ENCODE measurements at places on chromosomes 12 and 14.

GRCh38 chr12:49377386-49377785, 10.1 kb downstream of the SPATS2 start:
- no peak for DNase-seq

- DNase-seq: no peak
Observed at GRCh38 chr14:103684471-103684870, 30.8 kb downstream of the XRCC3 start.

DNA sequence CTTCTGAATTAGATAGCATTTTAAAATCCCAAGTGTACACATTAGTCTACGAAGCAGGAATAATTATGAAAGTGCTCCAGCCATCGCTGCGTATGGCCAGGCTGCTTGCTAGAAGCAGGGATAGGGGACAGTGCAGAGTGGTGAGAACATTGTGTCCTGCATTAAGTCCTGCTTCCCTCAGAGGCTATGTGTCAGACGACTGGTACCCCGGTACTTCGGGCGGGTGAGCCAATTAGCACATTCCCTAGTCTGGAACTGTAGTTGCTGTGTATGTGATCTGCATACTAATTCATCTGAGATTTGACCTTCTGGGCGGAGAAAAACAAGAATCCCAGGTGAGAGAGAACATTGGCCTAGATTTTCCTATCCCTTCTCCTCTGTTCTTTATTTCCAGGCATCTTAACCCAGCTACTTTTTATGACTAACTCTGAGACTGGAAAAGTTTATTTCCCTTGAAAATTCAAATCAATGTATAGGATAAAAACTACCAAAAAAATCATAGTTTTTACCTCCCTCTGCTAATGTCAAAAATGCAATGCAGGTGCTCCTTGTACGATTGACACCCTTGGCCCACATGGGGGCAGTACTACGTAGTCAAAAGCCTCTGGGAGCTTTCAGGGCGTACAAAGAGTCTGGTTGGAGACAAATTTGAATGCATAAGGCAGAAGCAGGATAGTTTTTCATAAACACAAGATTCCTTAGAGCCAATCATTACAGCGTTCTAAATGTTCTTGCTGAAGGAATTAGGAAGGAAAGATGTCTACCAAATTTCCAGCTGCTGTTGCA, 764.3 kb downstream of the NOVA1 start:
- peak; percentile 42 for DNase-seq

DNA sequence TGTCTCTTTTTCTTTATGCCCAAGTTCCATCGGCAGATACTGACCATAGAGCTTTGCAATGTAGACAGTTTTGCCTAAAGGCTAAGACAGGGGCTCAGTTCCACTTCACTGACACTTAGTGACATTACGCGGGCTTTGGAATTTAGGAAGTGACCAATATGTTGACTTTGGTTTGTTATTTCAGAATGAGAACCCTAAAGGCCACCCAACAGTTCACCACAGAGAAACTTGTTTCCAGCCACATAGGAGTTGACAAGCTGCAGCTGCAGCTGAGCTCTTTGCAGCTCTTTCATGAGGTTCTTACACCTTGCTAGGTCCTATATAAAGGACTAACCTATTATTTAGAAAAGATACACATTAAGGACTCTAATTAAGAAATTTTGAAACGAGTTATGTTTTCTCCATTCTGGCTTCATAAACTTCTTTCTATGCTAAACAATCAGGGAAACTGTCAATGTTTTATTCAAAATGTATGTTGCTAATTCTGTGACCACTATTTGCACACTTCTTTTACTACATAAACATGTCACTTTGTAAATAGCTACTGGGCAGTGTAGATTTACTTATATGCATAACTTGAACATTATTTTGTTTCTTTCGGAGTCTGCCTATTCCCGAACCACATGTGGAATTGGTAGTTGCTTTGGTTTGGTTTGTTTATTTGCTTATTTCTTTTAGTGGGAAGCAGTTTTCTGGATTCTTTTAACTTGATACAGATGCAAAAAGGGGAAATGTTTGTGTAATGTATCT, 18.5 kb upstream of the KLRD1 start:
- no peak for DNase-seq

- no peak for DNase-seq
Observed at GRCh38 chr12:52066346-52067080, 3.3 kb upstream of the ATG101 start.

DNA sequence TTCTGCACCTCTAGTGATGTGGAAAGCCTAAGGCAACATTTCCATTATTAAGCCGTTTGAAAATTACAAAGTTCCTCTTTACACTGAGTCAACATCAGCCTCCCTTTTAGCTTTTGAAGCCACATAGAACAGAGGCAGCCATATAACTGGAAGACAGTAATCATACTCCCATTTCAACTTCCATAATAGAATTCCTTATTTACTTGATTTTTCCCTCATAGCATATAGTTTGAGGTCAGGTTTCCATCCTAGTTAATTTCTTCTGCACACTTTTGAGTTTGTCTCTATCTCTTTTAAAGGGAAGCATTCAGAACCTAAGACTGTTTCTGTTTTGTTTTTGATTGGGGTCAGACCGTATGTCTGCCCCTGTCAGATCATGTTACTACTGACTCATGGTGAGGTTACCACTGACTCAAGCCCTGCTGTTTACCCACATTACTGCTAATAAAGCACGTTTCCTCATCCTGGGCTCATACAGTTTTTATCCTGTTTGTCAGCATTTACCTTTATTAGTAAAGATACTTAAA, 161.0 kb downstream of the SLC38A4 start:
- DNase-seq: peak; percentile 72

DNA sequence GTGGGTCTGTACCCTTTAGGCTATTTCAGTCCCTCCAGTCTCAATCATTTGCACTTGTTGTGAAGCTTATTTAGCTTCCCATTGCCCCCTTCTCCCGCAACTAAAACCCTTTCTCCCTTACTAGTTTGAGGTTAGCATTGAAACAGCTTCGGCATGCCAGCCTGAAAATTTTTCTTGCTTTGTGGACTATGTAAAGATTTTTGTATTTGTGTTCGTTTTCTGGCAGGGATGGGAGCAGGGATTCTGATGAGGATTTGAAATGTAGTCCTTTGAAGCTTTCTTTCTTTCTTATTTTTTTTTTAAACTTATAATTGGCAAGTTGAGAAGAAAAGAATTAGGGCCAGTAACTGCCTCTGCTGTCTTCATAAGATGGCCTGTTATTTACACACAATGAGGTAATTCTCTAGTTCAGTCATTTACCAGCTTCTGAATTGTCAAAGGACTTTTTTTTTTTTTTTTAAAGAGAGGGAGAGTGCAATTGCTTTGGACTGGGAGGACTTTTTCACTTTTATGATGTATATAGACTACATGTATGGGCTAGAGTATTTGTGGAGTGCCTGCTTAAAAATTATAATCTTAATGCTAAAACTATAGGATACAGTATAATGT, 29.0 kb downstream of the PALS1 start:
- DNase-seq: no peak

DNA sequence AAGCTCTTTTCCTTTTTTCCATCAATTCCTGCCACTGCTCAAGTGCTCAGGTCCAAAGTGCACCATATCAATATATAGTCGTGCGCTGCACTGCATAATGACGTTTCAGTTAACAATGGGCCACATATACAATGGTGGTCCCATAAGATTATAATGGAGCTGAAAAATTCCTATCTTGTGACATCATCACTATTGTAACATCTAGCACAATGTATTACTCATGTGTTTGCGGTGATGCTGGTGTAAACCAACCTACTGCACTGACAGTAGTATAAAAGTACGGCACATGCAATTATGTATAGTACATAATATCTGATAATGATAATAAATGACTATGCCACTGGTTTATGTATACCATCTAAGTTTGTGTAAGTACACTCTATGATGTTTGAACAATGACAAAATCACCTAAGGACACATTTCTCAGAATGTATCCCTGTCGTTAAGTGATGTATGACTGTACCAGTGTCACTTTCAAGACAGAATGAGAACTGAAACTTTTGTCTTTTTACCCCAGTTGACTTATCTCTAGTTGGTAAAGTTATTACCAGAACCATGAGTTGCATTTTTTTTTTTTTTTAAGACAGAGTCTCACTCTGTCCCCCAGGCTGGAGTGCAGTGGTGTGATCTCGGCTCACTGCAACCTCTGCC, 53.7 kb upstream of the INSM2 start:
- DNase-seq: peak; percentile 5

- no peak for DNase-seq
Observed at GRCh38 chr12:39915249-39915648, 190.6 kb downstream of the SLC2A13 start.

DNA sequence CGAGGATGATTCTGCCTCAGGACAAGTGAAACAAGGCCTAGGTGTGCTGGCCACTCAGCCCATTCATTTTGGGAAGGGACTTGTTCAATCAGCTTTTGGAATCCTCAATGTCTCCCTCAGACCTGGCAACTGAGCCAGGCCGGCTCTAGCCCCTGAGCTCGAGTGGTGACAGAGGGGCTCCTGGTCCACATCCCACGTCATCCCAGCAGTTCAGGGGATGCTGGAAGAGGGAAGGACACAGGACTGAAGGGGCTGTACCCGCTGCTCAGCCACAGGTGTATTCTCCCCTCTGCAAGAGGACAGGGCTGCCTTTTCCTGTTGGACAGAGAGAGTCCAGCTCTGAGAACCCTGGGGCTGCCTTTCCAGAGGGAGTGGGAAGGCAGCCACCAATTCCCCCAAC, 244.6 kb upstream of the SFSWAP start:
- DNase-seq: no peak

DNA sequence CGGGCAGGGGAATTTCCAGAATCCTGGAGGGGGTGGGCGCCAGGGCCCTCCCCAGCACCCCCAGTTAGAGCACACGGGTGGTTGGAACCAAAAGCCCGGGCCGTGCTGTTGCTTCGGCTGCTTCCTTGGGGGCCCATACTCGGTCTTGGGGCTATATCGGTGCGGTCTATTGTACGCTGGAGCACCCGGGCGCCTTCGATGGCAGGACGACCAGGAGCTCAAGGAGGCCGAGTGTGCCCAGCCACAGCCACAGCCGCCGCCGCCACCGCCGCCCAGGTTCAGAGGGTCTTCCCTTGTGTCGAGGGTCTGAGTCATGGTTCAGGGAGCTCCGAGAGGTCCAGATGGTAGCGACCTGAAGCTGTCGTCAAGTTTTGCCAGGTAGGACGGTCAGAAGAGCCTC, 548 bp downstream of the CCER1 start:
- DNase-seq: no peak

DNA sequence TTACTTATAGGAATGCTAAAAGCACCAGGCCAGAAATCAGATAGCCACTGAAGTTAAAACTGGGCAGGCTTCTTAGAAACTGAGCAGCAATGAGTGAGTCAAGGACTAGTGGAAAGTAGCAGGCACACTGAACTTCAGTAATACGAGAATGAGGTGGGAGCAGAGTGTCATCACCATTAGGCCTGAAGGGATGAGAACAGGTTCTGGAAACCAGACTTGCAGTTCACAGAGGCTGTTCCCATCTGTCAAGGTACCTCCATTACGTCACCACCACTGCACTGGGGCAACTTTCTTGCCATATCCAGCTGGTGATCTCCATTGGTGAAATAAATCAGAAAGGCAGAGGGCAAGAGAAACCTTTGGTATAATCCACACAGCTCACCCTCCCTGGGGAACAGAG, 15.6 kb downstream of the ZNF10 start:
- no peak for DNase-seq

- no peak for DNase-seq
Observed at GRCh38 chr14:20659813-20660395, 18.4 kb upstream of the OR6S1 start.

GRCh38 chr12:70885956-70886355, 34.6 kb downstream of the PTPRR start:
- no peak for DNase-seq

DNA sequence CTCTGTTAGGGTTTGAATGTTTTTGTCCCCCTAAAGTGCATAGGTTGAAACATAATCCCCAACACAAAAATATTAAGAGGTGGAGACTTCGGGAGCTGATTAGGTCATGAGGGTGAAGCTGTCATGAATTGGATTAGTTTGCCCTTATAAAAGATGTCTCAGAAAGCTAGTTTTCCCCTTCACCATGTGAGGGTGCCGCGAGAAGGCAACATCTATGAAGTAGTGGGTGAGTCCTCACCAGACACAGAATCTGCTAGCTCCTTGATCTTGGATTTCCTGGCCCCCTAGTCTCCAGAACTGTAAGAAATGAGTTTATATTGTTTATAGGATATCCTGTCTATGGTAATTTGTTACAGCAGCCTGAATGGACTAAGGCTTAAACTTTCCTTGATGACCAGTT, 301.5 kb upstream of the ATP2B1 start:
- peak; percentile 5 for DNase-seq

GRCh38 chr12:57435293-57435692, 709 bp downstream of the INHBC start:
- no peak for DNase-seq

DNA sequence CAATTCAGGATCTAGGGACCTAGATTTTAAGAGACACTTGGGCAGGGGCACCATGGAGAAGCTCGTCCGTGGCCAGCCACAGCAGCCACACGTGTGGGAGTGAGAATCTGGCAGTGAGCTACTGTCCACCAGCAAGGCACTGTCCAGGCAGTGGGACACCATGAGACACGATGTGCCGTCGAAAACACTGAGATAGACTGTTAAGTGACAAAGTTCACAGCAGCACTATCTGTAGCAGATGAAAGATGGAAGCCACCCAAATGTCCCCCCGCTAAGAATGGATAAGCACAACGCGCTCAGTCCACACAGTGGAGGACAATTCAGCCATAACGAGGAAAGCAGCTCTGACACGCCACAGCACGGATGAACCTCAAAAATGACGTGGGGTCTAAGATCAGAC, 19.7 kb downstream of the RILPL1 start:
- no peak for DNase-seq

DNA sequence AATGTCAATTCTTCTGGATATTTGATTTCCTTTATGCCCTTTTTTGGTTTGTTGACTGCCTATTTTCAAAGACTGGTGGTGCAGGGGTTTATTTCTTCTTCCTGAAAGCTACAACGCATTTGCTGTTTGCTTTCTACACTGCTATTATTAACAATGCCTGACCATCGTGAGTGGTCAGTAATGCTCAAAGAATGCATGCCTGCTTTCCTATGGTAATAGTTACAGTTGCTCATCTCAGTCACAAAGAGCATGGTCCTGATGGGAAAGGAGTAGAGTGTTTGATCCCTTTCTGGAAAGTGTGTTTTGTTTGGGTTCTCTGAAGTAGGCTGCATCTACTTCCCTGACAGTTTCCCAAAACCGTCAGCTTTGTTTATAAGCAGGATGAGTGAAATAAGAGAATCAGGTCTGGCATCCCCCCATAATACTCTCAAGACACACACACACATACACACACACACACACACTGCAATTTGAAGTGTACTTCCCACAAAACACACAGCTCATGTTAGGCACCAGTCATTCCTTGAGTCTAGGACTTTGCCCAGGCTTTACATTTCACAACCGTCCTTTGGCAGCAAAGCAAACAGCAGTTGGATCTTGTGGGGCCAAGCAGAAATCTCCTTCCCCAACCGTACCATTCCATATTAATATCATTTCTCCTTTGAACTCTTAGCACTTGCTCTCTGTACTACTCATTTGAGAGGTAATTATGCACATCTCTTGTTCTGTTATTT, 56.6 kb downstream of the SUDS3 start:
- no peak for DNase-seq

Data from urothelium cell line (cell line).